ENCODE measurements at places on chromosomes 16 and 17.

DNA sequence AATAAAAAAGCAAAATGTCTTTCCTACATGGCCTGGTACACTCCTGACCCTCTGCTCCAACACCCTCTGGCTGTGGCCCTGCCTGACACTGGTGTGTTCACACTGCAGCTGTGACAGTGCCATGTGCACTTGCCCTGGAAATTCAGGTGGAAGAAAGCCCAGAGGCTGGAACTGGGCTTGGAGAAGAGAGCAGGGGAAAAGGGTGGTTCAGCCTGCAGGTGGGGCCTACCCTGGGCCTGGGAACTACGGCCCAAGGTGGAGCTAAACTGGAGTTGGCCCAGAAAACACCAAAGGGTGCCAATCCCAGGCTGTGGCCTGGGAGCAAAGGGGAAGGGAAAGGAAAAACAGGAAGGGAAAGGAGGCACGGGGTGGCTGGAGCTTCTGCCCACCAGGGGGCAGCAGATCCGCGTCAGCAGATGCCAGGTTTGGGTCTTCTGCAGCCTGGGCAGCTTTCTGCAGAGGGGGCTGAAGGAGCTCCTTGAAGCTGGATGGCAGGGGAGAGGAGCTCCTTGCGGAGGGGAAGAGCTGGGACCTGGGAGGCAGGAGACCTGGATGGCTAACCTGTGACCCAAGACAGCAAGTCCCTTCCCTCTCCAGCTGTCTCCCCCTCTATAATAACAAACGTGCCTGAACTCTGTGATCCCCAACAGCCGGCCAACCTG is 15.4 kb upstream of the CTCF start:
- no peak for DNase-seq

- DNase-seq: no peak
Measured at GRCh38 chr16:31531096-31531495, 3.4 kb downstream of the AHSP start.

DNA sequence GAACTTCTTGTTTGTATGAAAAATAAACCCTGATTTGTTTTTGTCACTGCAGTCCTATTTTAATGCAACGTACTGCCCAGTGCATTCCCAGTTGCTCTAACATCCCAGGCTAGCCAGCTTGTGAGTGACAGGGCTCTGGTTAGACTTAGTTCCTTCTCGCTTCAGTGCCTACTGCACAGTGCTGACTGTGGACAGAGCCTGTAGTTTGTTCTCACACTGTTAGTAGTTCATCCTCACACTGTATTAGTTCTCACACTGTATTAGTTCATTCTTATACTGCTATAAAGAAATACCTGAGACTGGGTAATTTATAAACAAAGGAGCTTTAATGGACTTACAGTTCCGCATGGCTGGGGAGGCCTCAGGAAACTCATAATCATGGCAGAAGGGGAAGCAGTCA is 116.6 kb upstream of the SALL1 start:
- DNase-seq: no peak

- DNase-seq: no peak
Measured at GRCh38 chr17:67024736-67025135, 19.6 kb upstream of the CACNG1 start.

GRCh38 chr16:89293276-89294143 is 76.0 kb downstream of the ZNF778 start:
- no peak for DNase-seq

DNA sequence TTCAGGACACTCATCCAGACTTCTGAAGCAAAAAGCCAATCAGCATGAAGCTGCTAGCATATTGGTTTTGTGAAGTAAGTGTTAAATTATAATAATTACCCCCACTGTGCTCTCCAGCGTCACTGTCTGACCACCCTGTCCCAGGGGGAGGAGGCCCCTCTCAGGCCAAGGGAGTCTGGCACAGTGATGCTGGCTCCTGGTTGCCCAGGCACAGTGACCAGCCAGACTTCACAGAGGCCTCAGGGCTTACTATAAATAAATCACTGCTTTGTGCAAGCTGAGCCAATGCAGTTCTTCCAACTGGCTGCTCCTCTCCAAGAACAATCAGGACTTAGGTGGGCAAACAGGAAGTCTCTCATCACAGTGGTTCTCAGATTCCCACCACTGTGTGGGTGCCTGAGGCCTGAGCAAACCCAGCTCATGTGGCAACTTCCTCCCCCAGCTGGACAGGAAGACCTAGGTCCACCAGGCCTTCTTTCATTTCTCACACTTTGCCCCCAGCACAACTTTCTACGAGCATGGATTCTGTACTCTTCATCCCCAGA is 1.7 kb upstream of the DBNDD1 start:
- no peak for DNase-seq

DNA sequence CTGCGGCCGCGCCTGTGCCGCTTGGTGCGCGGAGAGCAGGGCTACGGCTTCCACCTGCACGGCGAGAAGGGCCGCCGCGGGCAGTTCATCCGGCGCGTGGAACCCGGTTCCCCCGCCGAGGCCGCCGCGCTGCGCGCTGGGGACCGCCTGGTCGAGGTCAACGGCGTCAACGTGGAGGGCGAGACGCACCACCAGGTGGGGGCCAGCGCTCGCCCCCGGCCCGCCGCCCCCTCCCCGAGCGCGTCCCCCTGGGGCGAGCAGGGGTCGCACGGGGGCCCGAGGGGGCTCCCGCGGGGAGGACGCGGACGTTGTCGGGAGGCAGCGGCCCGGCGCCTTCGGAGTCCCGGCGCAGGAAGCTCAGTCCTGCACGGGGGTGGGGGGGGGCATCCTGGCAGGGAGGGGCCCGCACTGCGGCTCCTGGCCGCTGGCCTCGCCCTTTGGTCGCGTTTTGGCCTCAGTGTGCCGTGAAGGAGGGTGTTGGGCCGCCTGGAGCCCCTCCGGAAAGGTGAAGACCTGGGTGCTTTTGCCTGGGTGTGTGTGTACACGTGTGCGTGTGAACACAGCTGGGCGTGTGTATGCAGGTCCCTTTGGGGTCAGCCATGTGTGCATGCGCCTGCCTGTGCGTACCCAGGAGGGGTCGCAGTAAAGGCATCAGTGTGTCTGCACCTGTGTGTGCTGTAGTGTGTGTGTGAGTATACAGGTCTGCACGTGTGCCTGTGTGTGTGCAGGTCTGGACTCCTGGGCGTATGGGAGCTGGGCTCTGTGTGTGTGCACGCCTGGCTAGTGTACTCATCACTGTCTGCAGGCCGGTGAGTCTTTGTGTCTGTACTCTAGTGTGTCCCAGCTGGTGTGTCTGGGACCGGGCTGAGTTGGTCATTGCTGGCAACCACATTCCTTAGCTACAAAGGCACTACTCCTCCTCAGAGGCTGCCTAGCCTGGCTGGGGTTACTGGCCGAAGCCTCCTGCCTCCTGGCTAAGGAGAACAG is 615 bp downstream of the NHERF2 start:
- DNase-seq: no peak

DNA sequence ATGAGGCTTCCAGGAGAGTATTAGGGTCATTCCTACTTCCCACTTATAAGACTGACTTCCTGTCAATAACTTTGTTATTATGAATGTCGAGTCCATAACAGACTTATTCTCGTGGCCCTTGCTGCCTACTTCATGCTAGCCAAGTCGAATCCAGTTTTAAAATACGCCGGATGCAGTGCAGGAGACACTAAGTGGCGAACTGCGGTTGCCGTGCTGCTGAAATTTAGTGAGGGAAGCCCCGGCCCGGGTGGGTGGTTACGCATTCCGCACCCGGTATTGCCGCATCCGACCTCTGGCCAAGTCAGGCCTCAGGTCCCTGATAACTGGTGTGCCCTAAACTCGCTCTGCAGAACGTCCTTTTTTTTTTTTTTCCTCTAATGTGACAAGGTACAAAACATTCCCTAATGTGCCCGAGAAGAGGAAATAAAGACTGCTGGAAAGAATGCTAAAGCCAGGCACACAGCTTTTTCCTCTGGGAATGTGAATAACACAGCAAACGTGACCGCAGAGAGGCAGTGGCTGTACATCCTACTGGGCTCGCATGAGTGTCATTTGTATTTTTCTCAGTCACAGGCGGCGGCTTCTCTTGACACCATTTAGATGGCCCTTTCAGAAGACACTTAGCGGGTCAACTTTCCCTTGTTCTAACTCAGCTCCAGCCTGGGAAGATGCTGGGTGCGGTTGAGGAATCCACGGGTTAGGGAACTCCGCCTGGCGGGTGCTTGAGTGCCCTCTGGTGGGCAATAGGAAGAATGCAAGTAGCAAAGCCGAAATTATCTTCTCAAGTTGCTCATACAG is 7.1 kb upstream of the AKTIP start:
- DNase-seq: no peak

DNA sequence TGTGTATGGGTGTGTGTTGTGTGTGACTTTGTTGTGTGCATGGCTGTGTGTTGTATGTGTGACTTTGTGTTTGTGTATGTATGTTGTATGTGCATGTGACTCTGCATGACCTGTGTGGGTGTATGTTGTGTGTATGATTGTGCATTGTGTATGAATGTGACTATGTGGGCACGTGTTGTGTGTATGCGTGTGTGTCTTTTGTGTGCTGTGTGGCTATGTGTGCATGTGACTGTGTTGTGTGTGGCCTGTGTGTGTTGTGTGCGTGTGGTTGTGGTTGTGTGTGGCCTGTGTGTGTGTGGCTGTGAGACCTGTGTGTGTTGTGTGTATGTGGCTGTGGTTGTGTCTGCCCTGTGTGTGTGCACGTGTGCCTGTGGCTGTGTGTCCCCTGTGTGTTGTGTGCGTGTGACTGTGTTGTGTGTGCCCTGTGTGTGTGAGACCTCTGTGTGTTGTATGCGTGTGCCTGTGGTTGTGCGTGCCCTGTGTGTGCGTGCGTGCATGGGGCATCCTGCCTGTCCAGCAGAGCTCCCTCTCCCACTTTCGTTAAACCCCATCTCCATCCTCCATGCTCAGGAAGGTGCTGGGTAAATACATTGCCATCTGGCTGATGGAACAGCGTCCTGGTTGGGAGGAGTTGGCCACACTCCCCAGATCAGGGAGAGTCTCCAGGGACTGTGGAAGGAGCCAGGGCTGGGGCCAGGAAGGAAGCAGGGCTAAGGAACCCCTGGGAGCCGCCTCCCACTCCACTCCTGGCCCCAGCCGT is 90.1 kb upstream of the GSE1 start:
- DNase-seq: no peak

- no peak for DNase-seq
Measured at GRCh38 chr16:65121870-65122723, at the start of gene CDH11. CDH11 (minus strand) TSS chr16:65122063; CDS start chr16:65004869, 117,194 bp downstream.

DNA sequence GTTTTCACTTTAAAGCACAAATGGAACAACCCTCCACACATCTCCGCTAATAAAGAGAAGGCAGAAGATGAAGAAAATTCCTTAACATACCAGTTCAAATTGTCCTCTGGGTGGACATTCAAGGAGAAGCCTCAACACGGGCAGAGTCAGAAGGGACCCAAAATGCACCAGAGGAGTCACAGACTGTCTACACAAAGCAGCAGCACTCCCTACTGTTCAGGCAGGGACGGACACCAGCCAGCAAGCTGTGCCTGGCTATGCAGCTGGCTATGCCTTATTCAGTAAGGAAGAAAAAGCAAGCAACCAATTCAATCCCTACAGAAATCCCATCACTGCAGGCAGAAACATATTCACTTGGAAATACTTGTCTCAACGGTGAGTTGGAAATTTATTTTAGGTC is 8.1 kb downstream of the DNAJC7 start:
- no peak for DNase-seq

- no peak for DNase-seq
Measured at GRCh38 chr17:57852092-57852954, 2.5 kb upstream of the MRPS23 start.

- no peak for DNase-seq
Measured at GRCh38 chr17:75263055-75263454, 1.4 kb downstream of the MRPS7 start.

DNA sequence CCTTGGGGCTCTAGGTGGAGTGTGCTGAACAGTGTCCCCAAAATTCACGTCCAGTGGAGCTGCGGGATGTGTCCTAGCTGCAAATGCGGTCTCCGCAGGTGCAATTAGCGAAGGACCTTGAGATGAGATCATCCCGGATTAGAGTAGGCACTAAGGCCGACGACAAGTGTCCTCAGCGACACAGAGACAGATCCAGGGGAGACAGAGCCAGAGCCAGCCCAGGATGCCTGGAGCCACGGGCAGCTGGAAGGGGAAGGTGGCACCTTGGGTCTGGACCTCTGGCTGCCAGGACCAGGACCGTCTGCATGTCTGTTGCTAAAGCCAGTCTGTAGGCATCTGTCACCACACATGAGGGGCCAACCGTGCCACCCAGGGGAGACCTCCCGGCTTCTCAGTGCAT is 24.5 kb downstream of the SLC7A5 start:
- DNase-seq: no peak

DNA sequence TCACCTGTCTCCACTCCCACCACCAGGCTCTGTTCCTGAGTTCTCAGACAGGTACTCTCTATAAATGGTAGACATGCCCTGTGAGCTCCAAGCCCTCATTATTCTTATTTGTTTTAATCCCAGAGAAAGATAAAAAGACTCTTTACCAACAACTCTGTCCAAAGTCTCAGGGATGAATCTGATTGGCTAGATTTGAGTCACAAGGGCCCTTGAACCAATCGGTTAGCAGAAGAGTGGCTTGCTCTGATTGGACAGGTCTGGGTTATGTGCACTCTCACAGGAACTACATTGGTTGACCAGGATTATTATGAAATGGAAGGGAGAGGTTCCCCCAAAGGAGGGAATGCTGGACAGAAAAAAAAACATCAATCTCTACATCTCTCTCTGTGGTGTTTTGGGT is 7.5 kb downstream of the COTL1 start:
- DNase-seq: no peak

GRCh38 chr17:8849311-8850041 is 18.0 kb downstream of the PIK3R6 start:
- DNase-seq: no peak

DNA sequence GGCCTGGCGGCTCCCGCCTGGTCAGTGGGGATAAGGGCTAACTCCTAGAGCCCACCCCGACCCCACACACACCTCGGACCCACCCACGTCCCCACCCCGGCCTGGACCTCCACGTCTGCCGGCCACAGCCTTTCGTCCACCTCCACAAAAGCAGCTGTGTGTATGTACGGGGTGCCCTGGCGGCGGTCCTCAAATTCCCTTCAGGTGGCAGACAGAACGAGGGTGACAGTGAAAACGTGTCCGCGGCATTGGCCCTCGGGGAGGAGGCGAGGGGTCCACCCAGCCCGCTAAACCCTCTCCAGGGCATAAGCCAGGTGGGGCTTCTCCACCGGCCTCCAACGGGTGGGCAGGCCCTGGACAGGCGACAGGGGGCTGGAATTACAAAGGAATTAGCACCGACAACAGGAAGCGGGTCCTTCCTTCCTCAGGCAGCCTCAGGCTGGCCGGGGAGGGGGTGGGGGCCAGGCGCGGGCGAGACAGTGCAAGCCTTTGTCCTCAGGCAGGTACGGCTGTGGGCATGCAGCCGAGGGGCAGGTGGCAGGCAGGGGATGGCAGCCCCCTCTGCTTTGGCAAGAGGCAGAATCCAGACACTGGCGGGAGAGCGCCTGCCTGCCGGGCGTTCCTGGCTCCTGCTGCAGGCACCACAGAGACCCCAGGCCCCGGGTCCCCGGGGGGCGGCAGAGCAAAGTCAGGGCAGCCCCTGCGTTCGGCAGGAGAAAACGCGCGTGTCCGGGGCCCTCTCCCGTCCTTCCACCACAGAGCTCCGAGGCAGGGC is 12.3 kb upstream of the PITPNA start:
- no peak for DNase-seq

- no peak for DNase-seq
Measured at GRCh38 chr17:49523706-49524472, 28.8 kb downstream of the NGFR start.

Data from NCI-H2029 treated with DMSO at 0.1 percent for 48 hours (cell line).